ENCODE measurements at places on chromosomes 4 and X. TPM values are rescaled to one million over a fixed set of nuclear protein-coding genes. Genes with fewer than 3 reads are reported as not detected.

GRCh38 chr4:176001151-176002006 lies 64.3 kb upstream of the WDR17 start:
- no peak for DNase-seq

DNA sequence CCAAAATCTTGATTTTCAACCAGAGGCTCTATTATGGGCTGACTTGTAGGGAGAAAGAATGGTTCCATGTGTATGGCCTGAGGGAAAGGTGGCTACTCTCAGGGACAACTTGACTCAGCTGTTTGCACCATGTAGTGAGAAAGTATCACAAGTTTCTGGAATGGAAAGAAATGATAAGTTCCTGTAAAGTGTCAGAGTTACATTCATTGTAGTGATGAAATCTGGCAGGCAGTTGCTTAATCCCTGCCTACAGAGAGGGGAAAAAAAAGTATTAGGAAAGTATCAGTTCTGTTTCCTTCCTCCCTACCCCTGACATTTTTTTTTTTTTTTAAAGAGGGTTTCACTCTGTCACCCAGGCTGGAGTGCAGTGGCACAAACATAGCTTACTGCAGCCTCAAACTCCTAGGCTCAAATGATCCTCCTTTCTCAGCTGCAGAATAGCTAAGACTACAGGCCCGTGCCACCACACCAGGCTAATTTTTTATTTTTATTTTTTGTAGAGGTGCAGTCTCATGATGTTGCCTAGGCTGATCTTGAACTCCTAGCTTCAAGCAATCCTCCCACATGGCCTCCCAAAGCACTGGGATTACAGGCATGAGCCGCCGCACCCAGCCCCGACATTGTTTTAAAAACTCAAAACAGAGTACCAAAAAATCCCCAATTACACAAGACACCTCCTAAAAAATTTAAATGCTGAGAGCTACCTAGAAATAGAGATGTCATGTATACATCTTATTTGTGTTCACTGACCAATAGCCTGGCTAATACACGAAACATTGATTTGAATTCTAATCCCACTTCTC lies 4.8 kb upstream of the FBXL5 start:
- peak; percentile 22 for DNase-seq

UNC5C gene
- total RNA-seq, result not detected

DNA sequence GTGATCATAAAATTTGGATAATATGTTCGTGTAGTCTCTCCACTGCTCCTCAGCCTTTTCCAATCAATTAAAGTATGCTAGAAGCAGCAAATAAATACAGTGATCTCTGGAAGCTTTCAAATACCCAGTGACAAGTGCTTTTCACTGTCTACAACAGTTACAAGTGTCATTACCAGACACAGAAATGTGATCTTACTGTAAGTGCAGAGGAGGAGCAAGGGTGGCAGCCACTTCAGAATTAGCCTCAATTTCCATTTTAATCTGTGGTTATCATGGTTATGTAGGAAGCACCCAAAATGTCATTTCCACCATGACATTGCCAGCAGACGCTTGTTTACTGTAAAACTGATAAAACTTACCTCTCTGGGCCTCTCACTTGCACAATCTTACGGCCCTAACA lies 133.9 kb upstream of the ADAMTS3 start:
- no peak for DNase-seq

DNA sequence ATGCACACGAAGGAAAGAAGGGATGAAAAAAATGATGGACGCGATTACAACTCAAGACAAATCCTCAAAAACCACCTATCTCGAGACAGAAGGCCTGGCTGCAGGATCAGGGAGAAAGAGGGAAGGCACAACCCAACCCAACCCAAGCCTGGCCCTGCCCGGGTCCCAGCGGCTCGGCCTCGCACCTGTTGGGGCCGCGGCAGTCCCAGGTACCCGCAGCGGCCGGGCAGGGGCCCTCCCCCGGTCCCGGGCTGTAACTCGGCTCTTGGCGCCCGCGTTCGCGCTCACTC lies 464 bp downstream of the RASGEF1B start:
- no peak for DNase-seq

PAGE4 gene
- not detected for total RNA-seq
